ENCODE measurements at places on chromosomes 12 and 14.

GRCh38 chr14:106436310-106436905, 910.0 kb downstream of the TMEM121 start:
- peak; percentile 3 for DNase-seq

DNA sequence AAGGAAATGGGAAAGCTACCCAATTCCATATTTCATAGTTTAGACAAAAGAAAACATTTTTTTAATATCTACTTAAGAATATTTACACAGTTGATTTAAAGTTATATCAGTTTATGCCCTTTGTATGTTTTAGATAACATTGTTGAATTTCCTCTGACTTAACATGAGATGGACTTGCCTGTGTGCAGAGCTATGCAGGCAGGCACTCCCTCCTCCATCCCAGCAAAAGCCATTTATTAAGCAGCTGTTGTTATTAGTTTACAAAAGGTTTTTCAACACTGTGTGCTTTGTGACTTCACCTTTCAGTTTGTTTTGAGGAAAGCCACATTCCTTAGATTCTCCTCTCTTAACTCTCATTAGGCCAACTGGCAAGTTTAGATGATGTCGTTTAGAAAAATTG, 337.5 kb upstream of the PDE3A start:
- DNase-seq = peak; percentile 52

DNA sequence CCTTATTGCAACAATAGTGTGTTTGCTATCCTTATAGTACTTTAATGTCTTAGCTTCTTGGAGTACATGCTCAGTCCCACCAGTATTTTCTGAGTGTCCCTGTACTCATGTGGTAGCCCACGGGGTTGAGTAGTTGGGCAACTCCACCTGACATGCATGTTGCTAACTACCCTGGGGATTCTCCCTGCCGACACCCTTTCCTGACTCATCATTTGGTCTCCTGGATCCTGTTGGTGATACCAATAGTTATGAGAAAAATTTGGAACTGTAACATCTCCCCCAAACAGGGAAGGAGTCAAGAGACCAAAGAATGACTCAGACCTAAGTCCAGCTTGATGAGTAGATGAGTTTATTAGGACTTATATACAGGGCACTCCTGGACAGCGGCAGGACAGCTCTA, 101.6 kb downstream of the BRMS1L start:
- DNase-seq = no peak

DNA sequence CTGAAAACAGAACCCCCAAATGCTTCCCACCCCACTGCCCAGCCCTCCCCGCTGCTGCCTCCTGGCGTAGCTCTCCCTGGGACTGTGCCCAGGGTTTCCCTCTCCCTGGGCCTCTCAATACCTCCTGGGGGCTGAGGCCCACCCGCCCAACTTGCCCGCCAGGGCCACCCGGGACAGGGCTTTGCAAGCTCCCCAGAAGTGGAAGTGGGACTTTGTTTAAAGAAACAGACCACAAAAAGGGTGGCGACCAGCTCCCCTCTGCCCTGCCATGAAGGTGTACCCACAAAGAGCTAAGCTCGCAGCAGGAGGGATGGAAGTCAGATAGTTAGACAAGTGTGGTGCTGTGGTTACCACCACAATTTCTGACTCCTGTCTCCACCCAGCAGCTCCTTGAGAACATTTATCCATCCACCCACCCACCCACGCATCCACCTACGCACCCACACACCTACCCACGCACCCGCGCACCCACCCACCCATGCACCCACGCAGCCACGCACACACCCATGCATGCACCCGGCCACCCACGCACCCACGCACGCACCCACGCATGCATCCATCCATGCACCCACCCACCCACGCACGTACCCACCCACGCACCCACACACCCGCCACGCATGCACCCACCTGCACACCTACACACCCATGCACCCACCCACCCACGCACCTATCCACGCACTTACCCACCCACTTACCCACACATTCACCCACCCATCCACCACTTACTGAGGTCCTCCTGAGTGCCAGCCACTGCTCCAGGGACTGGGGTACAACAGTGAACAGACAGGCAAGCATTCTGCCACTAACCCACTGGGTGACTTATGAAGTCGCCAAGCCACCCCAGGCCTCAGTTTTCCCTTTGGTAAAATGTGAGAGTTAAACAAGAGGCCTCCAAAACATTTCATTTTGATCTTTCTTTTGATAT, 127.3 kb downstream of the SCARB1 start:
- DNase-seq = no peak

DNA sequence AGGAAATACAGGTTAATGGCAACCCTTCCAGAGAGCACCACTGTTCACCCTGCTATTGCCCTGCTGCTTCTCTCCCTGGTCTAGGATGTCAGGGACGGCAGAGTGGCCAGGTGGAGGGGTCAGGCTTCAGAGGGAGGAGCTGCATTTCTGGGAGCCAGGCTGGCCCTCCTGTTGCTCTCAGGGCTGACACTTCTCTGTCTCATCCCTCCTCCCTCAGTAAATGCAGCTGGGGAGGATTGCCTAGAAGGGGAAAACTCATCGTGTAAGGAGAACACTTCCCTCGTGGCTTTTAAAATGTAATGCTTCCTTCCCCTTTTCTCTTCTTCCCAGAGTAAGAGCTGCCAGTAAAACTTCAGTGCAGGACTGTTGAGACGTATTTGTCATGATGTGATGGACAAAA, 20.8 kb downstream of the SUSD6 start:
- no peak for DNase-seq

DNA sequence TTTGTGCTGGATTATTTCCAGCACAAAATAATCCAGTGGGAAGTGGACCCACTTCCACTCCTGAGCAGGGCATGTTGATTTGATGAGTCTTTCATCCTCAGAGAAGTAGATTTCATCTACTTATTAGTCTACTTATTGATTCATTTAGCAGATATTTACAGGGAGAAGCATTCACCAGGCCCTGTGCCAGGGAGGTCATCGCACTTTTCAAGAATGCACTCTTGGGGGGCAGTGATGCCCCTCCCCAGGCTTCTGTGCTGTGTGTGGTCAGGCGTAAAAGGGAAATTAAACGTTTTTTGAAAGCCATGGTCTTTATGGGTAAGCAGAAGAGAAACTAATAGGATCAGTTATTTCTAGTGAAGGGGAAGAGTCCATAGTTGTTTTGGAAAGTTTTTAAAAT, 610.7 kb upstream of the TMEM132C start:
- DNase-seq = no peak

GRCh38 chr12:12803186-12803585, 10.0 kb upstream of the DDX47 start:
- DNase-seq = peak; percentile 93

- no peak for DNase-seq
Measured at GRCh38 chr12:99267038-99267437, 380.5 kb upstream of the GARIN6 start.

GRCh38 chr14:78697341-78697740, 527.2 kb downstream of the NRXN3 start:
- peak; percentile 50 for DNase-seq

- DNase-seq = no peak
Measured at GRCh38 chr14:94446126-94446525, 6.5 kb downstream of the SERPINA11 start.

- peak; percentile 69 for DNase-seq
Measured at GRCh38 chr12:98635657-98636323, 8.8 kb downstream of the IKBIP start.

- DNase-seq = peak; percentile 20
Measured at GRCh38 chr14:85634205-85634604, 104.3 kb downstream of the FLRT2 start.

DNA sequence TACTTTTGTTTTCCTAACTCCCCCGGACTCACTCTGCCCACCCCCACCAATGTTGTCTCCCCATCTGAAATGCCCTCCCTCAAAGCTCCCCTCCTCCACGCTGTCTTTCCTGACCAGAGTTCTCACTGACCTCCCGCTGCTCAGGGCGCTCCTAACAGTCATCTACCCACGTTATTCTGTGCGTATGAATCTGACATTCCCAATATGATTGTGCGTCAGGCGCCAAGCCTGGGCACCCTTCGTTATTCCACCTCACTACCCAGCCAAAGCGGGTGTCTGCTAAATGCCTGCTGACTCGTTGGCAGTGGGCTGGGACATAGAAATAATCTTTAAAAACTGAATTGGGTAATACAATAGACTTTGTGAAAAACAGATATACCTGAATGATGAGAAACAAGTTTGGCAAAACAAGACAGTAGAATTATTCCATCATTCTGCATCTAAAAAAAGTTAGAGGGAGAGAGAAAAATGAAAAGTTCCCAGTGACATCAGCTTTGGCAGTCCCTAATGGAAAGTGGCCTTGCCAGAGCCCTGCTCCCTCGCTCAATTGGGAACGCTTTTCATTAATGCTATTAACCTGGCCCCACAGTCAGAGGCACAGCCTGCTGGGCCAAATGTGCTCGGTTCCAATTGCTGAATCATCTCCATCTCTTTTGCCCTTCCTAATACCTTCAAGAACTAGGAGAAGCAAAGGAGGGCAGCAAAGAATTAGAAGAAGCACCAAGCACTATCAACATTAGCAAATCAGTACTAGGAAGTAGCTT, 74.0 kb upstream of the PLXNC1 start:
- DNase-seq = no peak

- DNase-seq = peak; percentile 11
Measured at GRCh38 chr14:53792909-53793308, 163.7 kb downstream of the BMP4 start.

GRCh38 chr12:54141431-54142113, 47.2 kb downstream of the SMUG1 start:
- DNase-seq = no peak

GRCh38 chr12:108854451-108855283, 2.7 kb downstream of the SSH1 start:
- DNase-seq = peak; percentile 98

GRCh38 chr12:30980955-30981662, 54.6 kb downstream of the TSPAN11 start:
- DNase-seq = no peak

DNA sequence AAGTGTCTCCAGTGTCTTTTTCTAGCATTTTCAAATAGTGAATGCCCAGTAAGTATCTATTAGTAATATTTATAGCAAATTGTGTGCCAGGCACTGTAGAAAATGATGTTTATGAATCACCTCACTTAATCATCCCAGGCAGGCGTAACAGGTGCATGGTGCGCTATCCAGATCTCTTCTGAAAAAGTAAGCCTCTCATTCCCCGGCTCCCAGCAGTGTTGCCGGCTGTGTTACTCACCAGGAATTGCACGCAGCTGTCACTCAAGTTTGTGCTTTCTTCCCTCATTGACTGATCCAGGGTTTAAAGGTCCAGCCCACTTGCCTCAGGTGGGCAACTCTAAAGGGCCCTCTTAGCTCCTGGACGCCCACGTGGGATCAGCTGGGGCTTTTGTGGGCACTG, 173.8 kb upstream of the RASSF8 start:
- no peak for DNase-seq

- peak; percentile 5 for DNase-seq
Measured at GRCh38 chr12:15322164-15323061, at the start of gene PTPRO. TSS of gene PTPRO (plus strand) at chr12:15322508.

DNA sequence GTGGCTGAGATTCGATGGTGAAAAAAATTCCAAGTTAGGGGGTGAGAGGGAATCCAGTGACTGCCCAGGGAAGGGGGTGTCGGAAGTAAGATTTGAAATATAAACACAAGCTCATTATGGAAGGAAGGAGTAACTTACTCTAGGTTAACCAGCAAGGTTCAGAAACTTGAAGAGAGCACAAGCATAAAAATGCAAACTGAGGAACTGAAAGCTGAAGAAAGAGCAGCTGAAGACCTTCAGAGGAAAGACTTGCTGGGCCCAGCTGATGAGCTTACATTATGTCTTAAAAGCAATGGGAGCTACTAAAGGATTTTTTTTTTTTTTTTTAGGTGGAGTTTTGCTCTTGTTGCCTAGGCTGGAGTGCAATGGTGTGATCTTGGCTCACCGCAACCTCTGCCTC, 189.7 kb upstream of the GRIN2B start:
- DNase-seq = no peak

- DNase-seq = peak; percentile 94
Measured at GRCh38 chr12:12979731-12980259, 20.3 kb downstream of the HEBP1 start.

- DNase-seq = no peak
Measured at GRCh38 chr14:57502586-57503254, 9.1 kb upstream of the CCDC198 start.

GRCh38 chr12:3684449-3685051, 68.4 kb downstream of the CRACR2A start:
- no peak for DNase-seq

- no peak for DNase-seq
Measured at GRCh38 chr12:66903782-66904396, 225.0 kb upstream of the GRIP1 start.

- DNase-seq = peak; percentile 93
Measured at GRCh38 chr12:49763006-49763591, 21.7 kb downstream of the TMBIM6 start.

GRCh38 chr12:128771681-128772080, 52.1 kb downstream of the SLC15A4 start:
- DNase-seq = no peak

GRCh38 chr12:52617403-52617785, 965 bp downstream of the KRT73 start:
- no peak for DNase-seq

- peak; percentile 33 for DNase-seq
Measured at GRCh38 chr14:68655911-68656316, 137.0 kb downstream of the ZFP36L1 start.

DNA sequence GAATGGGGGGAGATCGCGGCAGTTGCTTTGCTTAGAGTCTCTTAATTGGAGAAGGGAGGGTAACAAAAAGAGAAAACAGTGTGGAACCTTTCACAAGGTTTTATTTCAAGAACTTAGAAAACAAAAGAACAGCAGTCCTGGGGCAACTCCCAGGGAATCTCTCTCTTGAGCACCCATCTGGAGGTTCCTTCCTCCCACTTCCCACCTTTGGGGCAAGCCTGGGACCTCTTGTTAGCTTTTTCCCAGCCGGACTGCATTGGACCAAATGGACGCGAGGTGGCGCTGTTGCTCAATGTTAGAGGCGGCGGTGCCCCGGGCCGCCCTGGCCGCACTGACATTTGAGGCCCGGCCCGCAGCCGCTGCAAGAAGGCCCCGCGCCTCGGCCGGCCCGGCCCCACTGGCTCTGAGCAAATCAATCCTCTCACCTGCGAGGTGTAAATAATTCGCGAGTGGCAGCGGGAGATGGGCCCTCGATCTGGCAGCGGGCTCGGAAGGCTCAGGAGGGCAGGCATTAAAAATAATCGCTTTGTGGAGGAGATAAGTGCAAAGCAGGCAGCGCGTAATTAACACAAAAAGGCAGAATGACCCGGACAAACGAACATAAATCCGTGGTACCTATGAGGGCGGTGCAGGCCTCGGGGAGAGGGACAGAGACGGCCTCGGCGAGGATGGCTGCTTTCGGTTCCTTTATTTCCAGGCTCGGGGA, 2.8 kb upstream of the HOXC8 start:
- peak; percentile 87 for DNase-seq

Measured in dermis blood vessel endothelial cell (primary cell).